Retinal pigment epithelial cell (primary cell): ENCODE measurements at places on chromosomes 11 and 22.
A peak's percentile ranks its signal among the peaks of the same experiment; 100 is the strongest.

DNA sequence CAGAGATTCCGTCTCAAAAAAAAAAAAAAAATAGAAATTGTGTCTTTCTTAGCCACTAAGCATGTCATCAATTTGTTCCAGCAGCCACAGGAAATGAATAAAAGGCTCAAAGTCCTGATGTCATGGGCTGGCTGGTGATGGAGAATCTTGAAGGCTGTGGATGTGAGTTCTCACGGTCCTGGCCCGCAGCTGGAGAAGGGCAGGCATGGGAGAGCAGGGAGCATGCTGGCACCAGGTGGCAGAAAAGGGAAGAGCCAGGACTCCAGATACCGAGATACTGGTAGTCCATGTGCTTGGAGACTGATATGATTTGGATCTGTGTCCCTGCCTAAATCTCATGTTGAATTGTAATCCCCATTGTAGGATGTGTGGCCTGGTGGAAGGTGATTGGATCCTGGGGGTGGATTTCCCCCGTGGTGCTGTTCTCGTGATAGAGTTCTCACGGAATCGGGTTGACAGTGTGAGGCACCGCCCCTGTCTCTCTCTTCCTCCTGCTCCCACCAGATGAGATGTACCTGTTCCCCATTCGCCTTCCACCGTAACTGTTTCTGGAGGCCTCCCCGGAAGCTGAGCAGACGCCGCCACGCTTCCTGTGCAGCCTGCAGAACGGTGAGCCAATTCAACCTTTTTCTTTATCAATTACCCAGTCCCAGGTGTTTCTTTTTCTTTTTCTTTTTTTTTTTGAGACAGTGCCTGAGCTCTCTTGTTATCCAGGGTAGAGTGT is 18.1 kb downstream of the MRGPRD start:
- no peak for DNase-seq

- no peak for DNase-seq
These were observed 22.9 kb upstream of the CARD18 start for GRCh38 chr11:105162506-105162905.

- DNase-seq = no peak
These were observed 3.1 kb downstream of the TBX1 start for GRCh38 chr22:19763458-19764298.

DNA sequence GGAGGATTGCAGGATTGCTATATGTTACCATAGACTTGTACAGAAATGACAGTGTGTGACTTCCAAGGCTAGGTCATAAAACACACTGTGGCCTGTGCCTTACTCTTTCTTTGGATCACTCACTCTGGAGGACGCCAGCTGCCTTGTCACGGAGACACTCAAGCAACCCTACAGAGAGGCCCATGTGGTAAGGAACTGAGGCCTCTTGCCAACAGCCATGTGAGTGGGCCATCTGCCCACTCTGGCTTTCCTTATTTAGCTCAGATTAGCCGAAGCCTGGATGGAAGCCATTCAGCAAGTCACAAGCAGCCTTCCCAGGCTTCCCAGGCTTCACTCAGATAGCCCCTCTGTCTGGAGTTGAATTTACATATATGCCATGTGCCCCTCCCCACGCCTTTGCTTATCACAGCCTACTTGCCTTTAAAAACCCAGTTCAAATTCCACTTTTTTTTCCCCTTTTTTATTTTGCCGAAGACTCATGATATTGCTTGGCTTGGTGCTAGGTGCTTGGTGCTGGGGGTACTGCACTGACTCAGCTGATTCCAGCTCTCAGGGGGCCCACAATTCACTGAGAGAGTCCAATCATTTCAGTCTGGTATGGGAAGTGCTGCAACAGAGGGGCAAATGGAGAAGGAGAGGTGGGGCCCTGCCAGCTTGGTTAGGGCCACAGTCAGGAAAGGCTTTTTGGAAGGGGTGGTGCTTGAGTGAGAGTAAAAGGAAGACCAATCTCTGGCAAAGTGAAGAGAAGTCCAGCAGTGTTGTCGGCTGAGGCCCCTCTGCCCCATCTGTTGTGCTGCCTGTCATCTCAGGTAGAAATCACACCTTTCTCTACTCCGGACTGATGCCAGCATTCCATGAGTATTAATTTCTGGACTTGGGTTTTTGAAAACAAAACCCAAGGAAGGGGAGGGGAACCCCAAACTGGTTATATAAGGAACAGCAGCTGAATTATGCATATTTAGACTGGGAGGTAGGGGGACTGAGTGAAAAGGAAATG is 14.5 kb upstream of the P4HA3 start:
- peak; percentile 98 for DNase-seq

- DNase-seq = peak; percentile 75
These were observed 10.4 kb upstream of the CDC42BPG start for GRCh38 chr11:64854534-64855502.

DNA sequence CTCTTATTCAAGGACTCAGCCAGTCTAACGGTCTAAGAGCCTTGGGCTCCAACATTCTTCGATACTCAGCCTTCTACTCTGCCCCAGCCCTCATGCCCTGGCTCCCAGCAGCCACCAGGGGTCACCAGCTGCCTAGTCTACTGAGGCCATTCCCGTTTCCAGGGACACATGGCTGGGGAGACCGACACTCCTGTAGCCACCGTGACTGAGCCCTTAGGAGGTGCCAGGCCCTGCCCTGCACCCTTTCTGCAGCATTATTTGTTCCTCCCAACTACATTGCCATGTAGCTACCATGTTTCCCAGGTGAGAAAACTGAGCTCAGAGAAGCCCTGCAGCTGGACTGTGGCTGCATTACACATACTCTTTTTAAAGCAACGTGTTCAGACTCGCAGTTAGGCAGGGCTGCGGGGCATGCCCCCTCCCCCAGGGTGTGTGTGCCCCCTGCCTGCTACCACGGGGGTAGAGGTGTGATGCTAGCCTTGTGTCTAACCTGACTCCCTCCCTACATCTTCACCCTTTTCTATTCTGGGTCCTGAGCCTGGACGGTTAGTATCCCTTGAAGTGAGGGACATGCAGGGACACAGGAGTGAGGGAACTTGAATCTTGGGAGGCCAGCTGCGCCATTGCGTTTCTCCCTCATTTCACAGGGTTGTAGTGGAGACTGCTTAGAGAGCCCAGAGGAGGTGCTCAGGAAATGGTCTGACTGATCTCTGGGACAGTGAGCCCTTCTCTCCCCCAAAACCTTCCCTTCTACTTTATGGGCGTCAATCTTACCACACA is 17.5 kb downstream of the ATG16L2 start:
- peak; percentile 41 for DNase-seq

DNA sequence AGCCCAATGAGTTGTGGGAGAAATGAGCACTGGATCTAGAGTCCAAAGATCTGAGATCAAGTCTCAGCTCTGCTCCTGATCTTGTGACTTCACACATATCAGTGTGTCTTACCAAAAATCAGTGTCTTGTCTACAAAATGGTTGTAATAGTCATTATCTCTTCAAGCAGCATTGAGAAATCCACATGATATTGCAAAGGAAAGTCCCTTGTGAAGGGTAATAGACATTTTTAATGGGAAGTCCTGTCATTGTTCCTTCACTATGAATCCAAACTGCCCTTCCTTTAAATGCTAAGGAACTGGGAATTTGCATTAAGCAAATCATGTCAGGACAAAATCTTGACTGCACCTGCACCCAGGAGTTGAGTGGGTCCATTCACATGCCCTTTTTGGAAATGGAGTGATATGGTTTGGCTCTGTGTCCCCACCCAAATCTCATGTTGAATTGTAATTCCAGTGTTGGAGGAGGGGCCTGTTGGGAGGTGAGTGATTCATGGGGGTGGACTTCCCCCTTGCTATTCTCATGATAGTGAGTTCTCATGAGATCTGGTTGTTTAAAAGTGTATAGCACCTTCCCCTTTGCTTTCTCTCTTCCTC is 51.1 kb downstream of the COMMD9 start:
- DNase-seq = no peak

GRCh38 chr11:1167751-1168231 is 10.0 kb downstream of the MUC5AC start:
- DNase-seq = no peak

DNA sequence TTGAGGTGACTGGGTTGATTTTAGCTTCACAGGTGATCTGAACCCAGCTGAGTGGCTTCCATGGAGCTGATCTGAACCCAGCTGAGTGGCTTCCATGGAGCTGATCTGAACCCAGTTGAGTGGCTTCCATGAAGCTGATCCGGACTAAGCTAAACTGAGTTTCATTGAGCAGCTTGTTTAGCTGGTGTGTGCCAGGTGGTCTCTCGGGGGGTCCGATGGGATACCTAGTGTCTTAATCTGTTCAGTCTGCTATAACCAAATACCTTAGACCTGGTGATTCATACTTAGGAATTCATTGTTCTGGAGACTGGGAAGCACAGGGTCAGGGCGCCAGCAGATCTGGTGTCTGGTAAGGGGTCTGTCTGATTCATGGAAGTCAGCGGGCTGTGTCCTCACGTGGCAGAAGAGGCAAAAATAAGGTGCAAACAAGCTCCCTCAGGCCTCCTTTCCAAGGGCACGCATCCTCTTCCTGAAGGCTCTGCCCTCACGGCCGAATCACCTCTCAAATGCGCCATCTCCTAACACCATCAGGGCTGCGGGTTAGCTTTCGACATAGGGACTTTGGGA is 52.5 kb upstream of the KCNQ1OT1 start:
- DNase-seq = peak; percentile 62

DNA sequence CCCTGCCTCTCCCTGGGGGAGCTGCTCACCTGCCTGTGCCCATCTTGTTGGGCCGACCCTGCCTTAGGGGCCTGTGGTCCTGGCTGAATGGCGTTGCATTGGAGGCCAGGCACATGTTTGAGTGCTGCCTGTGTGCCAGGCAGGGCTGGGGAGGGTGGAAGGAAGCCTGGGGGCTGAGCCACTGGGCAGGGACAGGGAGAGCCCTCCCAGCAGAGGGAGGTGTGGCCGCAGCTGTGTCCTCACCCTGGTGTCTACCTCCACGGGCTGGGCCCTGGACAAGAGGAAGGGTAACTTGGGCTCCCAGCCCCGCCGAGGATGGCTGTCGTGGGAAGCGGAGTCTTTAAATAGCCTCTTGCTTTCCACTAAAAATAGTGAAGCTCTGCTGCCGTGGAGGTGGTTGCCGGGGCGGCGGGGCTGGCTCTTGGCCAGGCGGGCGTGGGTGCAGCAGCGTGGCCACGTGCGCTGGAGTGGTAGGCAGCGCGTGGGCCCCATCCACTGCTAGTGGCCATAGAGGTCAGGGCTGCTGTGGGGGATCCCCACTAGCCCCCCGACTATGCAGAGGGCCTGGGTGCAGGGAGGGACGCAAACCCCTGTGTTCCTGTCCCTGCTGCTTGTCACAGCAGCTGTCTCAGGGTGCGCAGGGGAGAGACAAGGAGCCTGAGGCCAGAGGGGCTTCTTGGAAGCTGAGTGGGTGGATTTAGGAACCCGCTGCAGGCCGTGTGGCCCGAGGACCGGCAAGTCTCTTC is 6.2 kb downstream of the ZDHHC8 start:
- no peak for DNase-seq

- no peak for DNase-seq
These were observed 74.5 kb upstream of the PICALM start for GRCh38 chr11:86143087-86144030.

GRCh38 chr11:130434521-130435223 is 6.3 kb upstream of the ADAMTS8 start:
- peak; percentile 43 for DNase-seq

GRCh38 chr11:100612766-100613165 is 74.3 kb upstream of the ARHGAP42 start:
- no peak for DNase-seq

DNA sequence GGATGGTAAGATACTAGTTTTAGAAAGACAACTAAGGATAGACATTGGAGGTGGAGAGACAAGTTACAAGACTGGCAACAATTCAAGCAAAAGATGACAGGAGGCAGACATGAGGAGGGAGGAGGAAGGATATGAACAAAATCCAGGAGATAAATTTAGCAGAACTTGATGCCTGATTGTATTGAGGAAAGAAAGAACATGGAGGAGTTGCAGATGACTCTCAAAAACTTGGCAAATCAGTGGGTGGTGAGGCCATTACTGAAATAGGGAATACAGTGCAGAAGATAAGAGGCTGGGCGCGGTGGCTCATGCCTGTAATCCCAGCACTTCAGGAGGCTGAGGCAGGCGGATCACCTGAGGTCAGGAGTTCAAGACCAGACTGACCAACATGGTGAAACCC is 2.7 kb upstream of the UPB1 start:
- DNase-seq = no peak

- DNase-seq = no peak
These were observed 510.3 kb downstream of the BRD1 start for GRCh38 chr22:49317369-49317768.

GRCh38 chr11:121437018-121437685 is 15.0 kb upstream of the SORL1 start:
- DNase-seq = no peak

GRCh38 chr11:110573411-110573810 is 138.8 kb downstream of the ARHGAP20 start:
- no peak for DNase-seq

GRCh38 chr11:75263944-75264349 is 23.4 kb downstream of the TPBGL start:
- DNase-seq = no peak

DNA sequence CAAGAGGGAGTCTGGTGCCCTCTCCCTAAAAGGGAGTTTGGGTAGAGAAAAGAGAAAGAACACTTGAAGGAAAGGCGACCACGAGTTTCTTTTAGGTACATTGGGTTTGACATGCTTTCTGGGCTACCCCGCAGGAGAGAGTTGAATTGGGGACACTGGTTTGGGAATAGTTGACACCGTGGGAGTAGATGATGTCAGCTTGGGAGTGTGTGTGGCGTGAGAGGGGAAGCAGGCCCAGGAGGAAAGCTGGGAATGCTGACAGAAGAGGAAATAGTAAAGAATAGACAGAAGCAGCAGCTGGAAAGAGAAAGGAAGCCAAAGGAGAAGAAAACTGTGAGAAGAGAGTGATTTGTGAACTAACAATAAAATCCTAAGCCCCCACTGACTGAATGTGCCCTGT is 442.9 kb downstream of the DYNC2H1 start:
- no peak for DNase-seq

- DNase-seq = no peak
These were observed 31.9 kb upstream of the MUC5AC start for GRCh38 chr11:1125803-1126202.

GRCh38 chr11:10076458-10077141 is 217.4 kb downstream of the SBF2 start:
- peak; percentile 16 for DNase-seq

- DNase-seq = peak; percentile 72
These were observed 76.0 kb upstream of the GRK3 start for GRCh38 chr22:25488244-25489020.

- no peak for DNase-seq
These were observed 555.9 kb downstream of the INSC start for GRCh38 chr11:15670520-15671070.

GRCh38 chr11:35330931-35331330 is 88.4 kb downstream of the SLC1A2 start:
- no peak for DNase-seq

- peak; percentile 73 for DNase-seq
These were observed 1862.9 kb upstream of the RAG2 start for GRCh38 chr11:38460896-38461295.
